ENCODE measurements at places on chromosomes 11 and 22. TPM values are rescaled to one million over a fixed set of nuclear protein-coding genes. Genes with fewer than 3 reads are reported as not detected.

DNA sequence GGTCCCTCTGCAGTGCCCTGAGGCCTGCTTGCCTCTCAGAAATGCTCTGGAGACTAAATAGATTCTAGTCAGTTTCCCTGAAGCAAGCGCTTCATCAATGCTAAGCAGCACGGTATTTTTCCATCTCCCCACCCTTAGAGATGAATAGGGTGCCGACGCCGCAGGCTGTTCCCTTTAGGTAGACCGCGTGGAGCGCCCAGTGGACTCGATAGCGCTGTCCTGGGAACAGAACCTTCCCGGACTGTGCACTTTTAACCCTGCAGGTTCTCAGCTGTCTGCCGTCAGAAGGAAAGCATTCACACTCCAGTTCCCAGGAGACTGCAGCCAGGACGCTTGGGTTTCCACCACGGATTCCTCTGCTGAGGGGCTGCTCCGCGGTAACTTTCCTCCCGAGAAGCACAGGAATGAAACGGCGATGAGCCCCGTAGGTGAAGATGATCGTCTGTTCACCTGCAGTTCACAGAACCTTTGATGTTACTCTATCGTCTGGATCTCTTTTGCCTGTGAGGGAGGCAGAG lies 9.1 kb upstream of the KCNJ1 start:
- DNase-seq: no peak

VPREB1 gene
- polyA plus RNA-seq: not detected

GRCh38 chr11:103637295-103637694 lies 399.1 kb upstream of the DDI1 start:
- DNase-seq: no peak

GRCh38 chr22:37545703-37546436 lies 14.4 kb upstream of the CDC42EP1 start:
- peak; percentile 95 for DNase-seq

GATD1 gene
- polyA plus RNA-seq: 52.1 TPM

GRCh38 chr11:42074306-42074705 lies 614.9 kb upstream of the LRRC4C start:
- DNase-seq: no peak

DNA sequence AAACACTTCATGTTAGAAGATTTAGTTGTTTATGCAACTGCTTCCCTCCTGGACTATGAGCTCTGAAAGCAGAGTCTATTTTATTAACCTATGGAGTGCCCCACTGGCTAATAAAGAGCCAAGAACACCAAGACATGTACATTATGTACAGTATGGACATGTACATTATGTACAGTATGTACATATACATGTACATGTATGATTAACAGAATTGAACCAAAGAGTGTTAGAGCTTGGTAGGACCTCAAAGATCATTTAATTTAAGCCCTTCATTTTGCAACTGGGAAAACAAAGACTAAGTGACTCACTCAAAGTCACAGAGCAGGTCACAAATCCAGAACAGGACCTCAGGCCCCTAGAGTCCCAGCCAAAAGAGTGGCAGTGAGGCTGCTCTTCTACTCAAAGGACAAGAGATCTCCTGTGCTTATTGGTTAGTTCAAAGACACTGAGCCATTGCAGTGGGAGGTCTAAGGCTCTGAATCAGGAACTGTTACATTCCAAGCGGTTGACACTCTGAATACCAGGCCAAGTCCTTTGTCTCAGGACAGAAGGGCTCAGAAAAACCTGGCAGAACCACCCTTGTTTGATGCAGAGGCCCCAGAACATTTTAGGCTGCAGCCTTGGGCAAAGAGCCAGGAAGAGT lies 103.8 kb downstream of the FAM168A start:
- no peak for DNase-seq

LARGE1 gene
- polyA plus RNA-seq: 34.4 TPM

DNA sequence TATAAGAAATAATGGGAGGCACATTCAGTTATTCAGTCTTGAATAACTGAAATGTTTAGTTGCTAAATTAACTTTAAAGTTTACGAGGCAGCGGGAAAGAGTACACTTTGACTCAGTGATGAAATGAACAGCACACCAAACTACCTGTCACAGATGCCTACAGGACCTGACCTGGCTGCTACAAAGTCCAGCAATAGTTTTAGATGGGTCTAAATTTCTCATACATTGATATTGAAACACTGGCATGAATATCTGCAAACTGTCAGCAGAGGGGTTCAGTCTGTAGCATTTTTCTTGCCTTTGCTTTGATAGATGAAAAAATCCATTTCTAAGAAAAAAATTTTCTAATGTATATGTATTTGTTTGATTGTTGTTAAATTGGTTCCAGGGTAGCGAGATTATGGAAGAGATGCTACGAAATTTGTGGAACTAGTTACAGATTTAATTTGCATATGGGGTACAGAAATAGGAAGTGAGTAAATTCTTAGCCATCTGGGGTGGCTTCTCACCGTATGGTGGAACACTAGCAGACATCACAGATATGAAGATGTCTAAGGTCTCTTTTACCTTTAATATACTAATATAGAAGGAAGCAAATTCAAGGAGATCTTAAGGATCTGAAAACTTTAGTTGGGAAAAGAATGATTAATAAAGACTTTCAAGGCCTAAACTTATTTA lies 20.8 kb upstream of the GAB2 start:
- no peak for DNase-seq

GRCh38 chr22:43849731-43850130 lies 12.6 kb downstream of the SULT4A1 start:
- no peak for DNase-seq
